ENCODE measurements at places on chromosomes 4 and X. TPM values are rescaled to one million over a fixed set of nuclear protein-coding genes. Genes with fewer than 3 reads are reported as not detected.

ACE2 gene
- total RNA-seq, result 1.1 TPM

PRDM5 gene
- total RNA-seq, result 15.2 TPM

PDHA2 gene
- total RNA-seq, result not detected

FGG gene
- under 0.01 TPM for total RNA-seq

C4orf36 gene
- under 0.01 TPM for total RNA-seq

S100G gene
- not detected for total RNA-seq

EGFL6 gene
- total RNA-seq, result not detected

VCX3B gene
- total RNA-seq, result not detected

TMEM271 gene
- not detected for total RNA-seq

TMPRSS11B gene
- total RNA-seq, result not detected

ING2 gene
- 12.7 TPM for total RNA-seq

SLITRK4 gene
- 0.96 TPM for total RNA-seq

FGF16 gene
- 1.3 TPM for total RNA-seq

C4orf33 gene
- 10.4 TPM for total RNA-seq

RPS6KA6 gene
- 2.3 TPM for total RNA-seq

PNMA3 gene
- 0.28 TPM for total RNA-seq

PF4V1 gene
- total RNA-seq, result 10.2 TPM

SMARCAD1 gene
- total RNA-seq, result 29.6 TPM

PAGE2B gene
- total RNA-seq, result not detected

TMEM131L gene
- total RNA-seq, result 10.4 TPM

CENPVL1 gene
- total RNA-seq, result not detected

ADH1A gene
- not detected for total RNA-seq

CCNG2 gene
- 18.4 TPM for total RNA-seq

MAGEA1 gene
- total RNA-seq, result not detected

PSAPL1 gene
- total RNA-seq, result not detected

CCKAR gene
- under 0.01 TPM for total RNA-seq

GPR119 gene
- not detected for total RNA-seq

USP17L24 gene
- not detected for total RNA-seq

MAGEE2 gene
- total RNA-seq, result not detected

SMIM14 gene
- 55.2 TPM for total RNA-seq

TSR2 gene
- 19.2 TPM for total RNA-seq

RHOH gene
- not detected for total RNA-seq

NWD2 gene
- total RNA-seq, result not detected

TRO gene
- total RNA-seq, result 10.2 TPM

DGAT2L6 gene
- total RNA-seq, result not detected

SH3TC1 gene
- total RNA-seq, result 17.8 TPM

KIAA1210 gene
- not detected for total RNA-seq

CRMP1 gene
- not detected for total RNA-seq

PPP1R3F gene
- 7.3 TPM for total RNA-seq

SMR3A gene
- total RNA-seq, result not detected

F11 gene
- total RNA-seq, result not detected

SETD7 gene
- total RNA-seq, result 97.5 TPM

SFRP2 gene
- total RNA-seq, result not detected

ABCG2 gene
- total RNA-seq, result 14.6 TPM

TMEM154 gene
- total RNA-seq, result 0.96 TPM

COX7B2 gene
- total RNA-seq, result not detected

GABRG1 gene
- total RNA-seq, result not detected

VCX2 gene
- total RNA-seq, result 0.19 TPM

BEX4 gene
- 21.1 TPM for total RNA-seq

TBC1D9 gene
- total RNA-seq, result 48.2 TPM

NDNF gene
- total RNA-seq, result 0.56 TPM

RENBP gene
- total RNA-seq, result 2.3 TPM

ART3 gene
- total RNA-seq, result not detected

USP26 gene
- not detected for total RNA-seq

ATOH1 gene
- total RNA-seq, result not detected

GUCY1B1 gene
- 1.7 TPM for total RNA-seq

IL2 gene
- not detected for total RNA-seq

ERCC6L gene
- 11.3 TPM for total RNA-seq
